ENCODE measurements at places on chromosomes 7 and 10.
A peak's percentile ranks its signal among the peaks of the same experiment; 100 is the strongest.

GRCh38 chr7:80644054-80644453 is 5.6 kb downstream of the CD36 start:
- DNase-seq, result no peak

DNA sequence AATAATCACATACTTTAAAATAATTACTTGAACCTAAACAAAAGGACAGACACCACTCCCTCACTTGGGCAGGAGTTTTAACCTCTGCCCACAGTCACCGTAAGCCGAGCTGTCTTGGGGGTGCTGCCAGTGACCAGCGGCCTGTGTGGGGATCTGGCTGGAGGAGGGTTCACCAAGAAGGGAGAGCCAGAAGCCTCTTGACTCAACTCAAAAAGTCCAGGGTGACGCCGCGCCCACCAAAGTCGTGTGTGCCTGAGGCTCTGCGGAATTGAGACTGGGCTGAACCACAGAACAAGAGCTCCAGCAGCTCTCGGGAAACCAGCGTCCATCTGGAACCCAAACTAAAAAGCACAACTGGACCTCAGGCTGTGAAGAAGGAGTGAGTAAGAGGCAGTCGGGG is 35.8 kb downstream of the ZFAND2A start:
- no peak for DNase-seq

- DNase-seq, result no peak
These were observed 15.3 kb downstream of the EDRF1 start for GRCh38 chr10:125734823-125735222.

DNA sequence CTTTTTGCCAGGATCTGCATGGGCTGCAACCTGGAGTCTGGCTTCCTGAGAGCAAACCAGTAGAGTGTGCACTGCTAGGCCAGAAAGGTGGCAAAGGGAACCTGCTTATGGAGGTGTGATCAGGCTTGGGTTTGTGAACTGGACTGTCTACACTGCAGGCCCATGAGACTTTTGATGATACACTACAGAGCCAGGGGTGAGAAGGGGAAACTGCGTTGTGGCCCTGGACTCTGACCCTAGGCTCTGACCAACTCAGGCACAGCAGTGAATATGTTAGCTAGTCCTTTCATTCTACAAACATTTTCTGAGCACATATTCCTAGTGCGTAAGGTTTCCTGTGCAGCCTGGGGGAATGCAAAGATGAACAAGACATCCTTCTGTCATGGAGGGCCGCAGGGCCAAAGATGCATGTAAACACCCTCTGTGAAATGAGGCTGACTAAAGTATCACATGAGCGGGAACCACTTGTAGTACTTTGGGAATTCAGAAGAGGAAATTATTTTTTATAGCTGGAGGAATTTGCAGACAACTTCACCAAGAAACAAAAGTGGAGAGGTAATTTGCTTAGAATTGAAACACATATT is 63.8 kb upstream of the HPS1 start:
- no peak for DNase-seq

DNA sequence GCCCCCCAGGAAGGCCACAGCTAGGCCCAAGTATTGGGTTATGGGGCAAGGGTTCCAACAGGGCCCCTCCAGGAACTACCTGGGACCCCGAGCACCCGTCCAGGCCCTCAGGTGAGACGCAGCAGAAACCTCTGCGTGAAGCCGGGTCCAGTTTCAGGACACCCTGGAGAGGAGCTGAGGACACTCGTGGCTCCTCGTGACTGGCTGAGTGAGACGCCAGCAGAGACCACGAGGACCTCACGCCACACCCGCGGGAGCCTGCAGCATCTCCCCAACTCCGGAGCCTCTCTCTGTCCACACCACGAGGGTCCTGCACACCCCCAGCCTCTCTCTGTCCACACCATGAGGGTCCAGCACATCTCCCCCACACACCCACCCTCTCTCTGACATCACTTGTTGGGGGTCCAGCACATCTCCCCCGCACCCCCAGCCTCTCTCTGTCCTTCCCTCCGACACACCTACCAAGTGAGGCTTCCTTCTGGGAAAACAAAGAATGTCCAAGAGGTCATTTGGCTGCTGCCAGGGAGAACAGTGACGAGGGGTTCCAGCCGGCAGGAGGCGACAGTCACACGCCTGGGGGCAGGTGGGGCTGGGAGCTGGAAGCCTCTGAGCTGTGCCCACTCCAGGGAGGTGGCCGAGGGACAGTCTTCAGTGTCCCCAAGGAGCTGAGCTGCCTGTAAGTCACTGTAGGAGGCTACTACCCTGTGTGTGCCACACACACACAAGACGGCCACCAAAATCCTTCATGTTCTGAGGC is 46.1 kb upstream of the PPP2R2D start:
- DNase-seq, result no peak

GRCh38 chr7:128266883-128267594 is 26.0 kb downstream of the LEP start:
- peak; percentile 29 for DNase-seq

GRCh38 chr10:48895803-48896195 is 43.8 kb downstream of the LRRC18 start:
- DNase-seq, result no peak

- DNase-seq, result peak; percentile 95
These were observed 93.8 kb upstream of the SMNDC1 start for GRCh38 chr10:110398419-110399105.

DNA sequence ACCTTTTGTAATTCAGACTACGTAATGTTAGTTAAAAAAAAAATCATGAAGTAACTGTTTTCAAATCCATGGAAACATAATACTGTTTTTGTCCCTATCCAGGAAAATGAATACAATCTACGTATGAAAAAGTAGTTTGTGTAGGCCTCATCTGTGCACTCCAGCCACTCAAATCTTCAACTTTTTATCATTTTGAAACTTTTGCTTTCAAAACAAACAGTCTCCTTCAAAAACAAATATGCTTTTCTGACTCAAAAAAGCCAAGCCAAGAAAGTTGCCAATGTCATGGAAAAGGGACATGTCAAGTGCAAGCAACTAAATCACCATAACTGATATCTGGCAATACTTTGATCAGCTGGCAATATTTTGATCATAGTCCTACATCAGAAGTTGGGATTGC is 13.1 kb downstream of the THNSL1 start:
- no peak for DNase-seq

DNA sequence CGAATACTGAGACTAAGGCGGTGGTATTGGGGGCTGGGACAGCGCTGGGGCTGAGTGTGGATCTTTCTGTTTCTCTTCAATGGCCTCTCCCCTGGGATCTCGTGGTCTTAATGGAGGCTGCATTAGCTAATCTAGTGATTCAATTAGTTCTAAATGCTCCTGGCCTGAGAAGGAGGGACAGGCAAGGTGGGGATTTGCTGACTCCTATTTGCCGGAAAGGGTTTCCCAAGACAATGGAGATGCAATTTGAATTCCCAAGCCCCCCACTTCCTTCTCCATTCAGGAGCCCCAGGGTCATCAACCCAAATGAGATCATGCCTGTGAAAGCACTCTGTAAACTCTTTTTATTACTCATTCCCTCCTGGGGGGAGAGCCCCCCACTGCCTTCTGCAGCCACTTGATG is 111.7 kb upstream of the PLXNA4 start:
- DNase-seq, result no peak

DNA sequence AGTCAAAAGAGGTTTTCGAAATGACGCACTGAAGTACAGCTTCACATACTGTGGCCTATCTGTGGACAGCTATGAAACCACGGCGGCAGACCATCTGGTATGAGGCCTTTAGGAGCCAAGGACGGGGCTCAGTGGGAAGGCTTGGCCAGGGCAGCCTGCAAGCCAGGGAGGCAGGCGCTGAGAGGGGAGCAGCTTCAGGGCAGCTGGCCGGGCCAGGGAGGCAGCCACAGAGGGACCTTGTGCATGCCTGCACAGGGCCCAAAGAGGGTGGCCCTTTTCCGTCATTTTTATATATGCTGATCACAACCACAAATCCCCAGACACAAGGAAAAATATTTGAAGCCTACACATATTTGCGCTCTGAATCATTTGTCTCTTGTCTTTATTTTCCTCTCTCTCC is 13.5 kb downstream of the CALD1 start:
- DNase-seq, result peak; percentile 55

- DNase-seq, result no peak
These were observed 718 bp upstream of the UMAD1 start for GRCh38 chr7:7639847-7640220.

GRCh38 chr10:29878492-29878891 is 180.9 kb downstream of the JCAD start:
- DNase-seq, result no peak

- DNase-seq, result no peak
These were observed 105.5 kb downstream of the DPY19L1 start for GRCh38 chr7:34931739-34932138.

DNA sequence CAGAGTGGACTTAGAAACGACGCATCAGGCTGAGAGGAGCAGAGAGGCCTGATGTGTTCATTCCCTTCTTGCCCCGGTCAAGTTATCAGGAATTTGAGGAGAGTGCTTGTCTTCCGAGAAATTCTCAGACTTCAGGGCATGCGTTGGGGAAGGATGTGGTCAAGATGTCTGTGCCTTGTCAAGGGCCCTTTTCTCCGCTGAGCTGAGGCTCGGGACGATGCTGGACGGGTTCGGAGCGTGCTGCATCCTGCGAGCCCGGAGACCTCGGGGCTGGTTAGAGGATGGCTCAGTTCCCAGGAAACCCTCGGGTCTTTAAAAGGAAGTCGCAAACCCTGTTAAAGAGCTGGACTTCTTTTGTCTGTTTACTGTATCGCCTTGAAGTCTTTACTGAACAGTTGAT is 325.4 kb downstream of the ADARB2 start:
- no peak for DNase-seq

DNA sequence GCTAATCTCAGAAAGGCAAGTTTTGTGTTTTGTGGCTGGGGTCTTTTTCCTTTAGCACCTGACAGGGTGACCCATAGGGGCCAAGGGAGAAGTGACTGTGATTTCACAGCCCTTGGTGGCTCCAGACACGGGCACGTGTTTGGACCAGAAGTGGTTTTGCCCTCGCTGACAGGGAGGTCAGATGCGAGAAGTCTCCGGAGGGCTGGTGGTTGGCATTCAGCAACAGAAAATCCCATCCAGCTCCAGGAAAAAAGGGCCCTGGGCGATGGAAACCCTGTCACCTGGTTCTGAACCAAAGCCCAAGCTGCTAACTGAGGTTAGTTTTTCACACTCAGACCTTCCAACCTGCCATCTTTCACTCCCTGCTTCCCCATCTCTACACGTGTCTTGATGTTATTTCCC is 272.9 kb downstream of the TRIL start:
- no peak for DNase-seq

GRCh38 chr10:21048068-21048467 is 151.0 kb upstream of the NEBL start:
- DNase-seq, result no peak

GRCh38 chr10:7872041-7872442 is 53.7 kb downstream of the TAF3 start:
- DNase-seq, result no peak

GRCh38 chr7:19565602-19566001 is 143.2 kb downstream of the POLR1F start:
- no peak for DNase-seq

- no peak for DNase-seq
These were observed 196.3 kb upstream of the FOXP2 start for GRCh38 chr7:114218283-114218682.

- no peak for DNase-seq
These were observed 164.9 kb downstream of the NSUN6 start for GRCh38 chr10:18486438-18486837.

- peak; percentile 17 for DNase-seq
These were observed 76.9 kb downstream of the FAM171A1 start for GRCh38 chr10:15293862-15294842.

- DNase-seq, result no peak
These were observed 49.4 kb downstream of the VCL start for GRCh38 chr10:74047304-74047703.

- no peak for DNase-seq
These were observed 708.2 kb upstream of the LRRN3 start for GRCh38 chr7:110382736-110383135.

- peak; percentile 84 for DNase-seq
These were observed 14.2 kb upstream of the FOXK1 start for GRCh38 chr7:4667776-4668509.

DNA sequence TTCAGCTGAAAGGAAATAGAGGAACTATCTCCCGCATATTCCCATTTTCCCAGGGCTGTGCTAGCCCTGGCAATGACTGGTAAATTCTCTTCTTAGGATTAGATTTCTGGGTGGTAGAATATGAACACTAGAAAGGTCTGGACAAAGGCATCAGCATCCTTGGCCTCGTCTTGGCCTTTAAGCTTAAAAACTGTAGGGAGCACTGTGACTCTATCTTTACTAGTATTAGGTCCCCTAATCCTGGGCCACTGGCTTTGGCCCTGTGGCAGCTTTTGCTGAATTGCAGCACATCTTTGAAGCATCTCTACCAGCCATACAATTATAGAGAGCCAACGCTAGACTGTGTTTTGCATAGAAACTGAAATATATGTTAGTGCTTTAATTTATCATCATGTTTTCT is 41.5 kb upstream of the EBLN1 start:
- no peak for DNase-seq

GRCh38 chr10:25522946-25523608 is 348.3 kb downstream of the GPR158 start:
- no peak for DNase-seq

DNA sequence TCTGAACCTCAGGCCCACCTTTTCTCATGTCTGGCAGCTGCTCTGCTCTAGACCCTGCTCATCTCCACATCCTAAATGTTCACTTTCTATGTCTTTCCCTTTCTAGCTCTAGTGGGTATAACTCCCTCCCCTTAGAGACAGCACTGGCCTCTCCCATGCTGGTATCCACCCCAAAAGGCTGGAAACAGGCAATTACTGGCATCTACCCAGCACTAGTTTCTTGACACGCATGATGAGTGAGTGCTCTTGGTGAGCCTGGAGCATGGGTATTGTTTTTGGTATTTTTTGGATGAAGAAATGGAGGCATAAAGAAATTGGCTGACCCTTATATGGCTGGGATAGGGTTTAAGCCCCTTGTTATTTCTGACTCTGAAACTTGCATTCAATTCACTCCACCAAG is 156.0 kb downstream of the EGFR start:
- DNase-seq, result no peak

DNA sequence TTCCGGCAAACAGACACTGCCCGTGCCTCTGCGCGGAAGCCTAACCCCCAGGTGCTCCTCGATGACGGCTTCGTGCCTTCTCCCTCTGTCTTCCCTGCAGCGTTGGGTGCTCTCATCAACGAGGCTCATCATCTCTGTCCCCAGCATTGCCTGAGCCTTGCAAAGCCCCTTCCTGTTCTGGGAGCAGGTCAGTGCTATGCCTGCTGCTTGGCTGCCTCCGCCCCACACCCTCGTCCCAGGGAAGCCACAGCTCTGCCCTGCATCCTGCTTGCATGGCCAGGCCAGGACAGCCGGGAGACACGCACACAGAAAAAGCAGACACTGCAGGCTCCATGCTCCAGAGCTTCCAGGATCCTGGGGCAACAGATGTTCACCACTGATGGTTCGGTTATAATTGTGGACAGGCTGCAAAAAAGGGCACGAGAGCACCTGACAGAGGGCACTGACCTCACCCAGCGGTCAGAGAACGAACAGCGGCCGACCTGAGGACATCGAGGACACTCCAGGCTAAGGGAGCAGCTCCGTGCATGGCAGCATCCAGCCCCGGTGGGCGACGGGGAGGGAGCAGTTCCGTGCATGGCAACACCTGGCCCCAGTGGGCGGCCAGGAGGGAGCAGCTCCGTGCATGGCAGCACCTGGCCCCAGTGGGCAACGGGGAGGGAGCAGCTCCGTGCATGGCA is 265.5 kb downstream of the PTPRN2 start:
- DNase-seq, result no peak

GRCh38 chr10:13643016-13643415 is 56.3 kb downstream of the PRPF18 start:
- DNase-seq, result no peak

Measured in AG09309 (cell line).